ENCODE measurements at places on chromosomes 7 and 10. TPM values are rescaled to one million over a fixed set of nuclear protein-coding genes. Genes with fewer than 3 reads are reported as not detected.

GRCh38 chr10:118842843-118843624, 88.3 kb upstream of the CACUL1 start:
- DNase-seq, result no peak

DNA sequence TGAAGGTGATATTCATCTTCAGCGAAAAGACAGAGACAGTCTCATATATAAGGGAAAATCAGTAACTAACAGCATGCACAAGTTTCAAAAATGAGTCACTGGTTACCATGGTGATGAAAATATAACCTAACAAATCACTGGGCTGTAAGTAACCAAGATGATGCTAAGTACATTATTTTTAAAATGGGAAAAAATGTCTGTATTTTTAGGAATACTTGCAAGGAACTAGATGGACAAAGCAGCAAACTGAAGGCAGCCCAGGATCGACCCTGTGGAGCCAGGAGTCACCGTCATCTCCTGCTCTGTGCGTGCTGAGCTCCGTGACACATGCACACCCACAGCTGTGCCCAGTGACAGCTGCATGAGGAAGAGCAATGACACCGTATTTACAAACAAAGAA, 137.3 kb downstream of the ELMO1 start:
- DNase-seq, result no peak

- DNase-seq, result no peak
These were observed 68.6 kb upstream of the LRGUK start for GRCh38 chr7:134058521-134058920.

GRCh38 chr7:39754326-39755120, 131.2 kb downstream of the RALA start:
- DNase-seq, result no peak

DNA sequence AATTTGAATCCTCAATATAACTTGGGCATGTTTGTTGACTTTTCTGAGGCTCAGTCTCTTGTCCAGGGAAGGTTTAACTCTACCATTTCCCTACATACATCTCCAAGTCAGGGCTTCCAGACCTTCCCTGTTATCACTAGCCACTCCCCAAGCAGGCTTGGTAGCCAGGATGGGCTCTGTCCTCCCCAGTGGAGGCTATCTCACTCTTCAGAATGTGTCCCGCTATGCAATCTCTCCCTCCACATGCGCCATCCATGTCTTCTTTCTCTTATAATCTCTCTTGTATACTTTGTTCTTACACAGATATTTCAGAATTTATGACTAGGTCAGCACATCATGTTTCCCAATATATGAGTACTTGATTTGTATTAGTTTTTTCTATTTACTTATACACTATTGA, 310.4 kb downstream of the HGF start:
- DNase-seq, result no peak

DNA sequence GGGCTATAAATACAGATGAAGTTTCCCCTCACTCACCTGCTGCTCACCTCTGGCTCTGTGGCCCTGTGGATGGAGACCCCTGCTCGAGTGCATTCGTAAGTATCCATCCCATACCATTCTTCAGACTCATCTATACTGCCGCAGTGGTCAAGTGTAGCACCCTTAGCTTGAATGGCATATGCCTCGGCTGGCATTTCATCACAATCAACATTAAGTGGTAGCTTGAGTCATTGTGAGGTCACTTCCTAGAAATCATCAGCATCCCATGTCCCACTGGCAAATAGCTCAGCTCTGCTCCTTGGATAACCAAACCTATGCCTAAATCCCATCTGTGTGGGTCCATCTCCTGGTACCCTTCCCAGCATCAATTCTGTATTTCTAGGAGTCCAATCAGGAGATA, 38.2 kb downstream of the MDH2 start:
- no peak for DNase-seq

DNA sequence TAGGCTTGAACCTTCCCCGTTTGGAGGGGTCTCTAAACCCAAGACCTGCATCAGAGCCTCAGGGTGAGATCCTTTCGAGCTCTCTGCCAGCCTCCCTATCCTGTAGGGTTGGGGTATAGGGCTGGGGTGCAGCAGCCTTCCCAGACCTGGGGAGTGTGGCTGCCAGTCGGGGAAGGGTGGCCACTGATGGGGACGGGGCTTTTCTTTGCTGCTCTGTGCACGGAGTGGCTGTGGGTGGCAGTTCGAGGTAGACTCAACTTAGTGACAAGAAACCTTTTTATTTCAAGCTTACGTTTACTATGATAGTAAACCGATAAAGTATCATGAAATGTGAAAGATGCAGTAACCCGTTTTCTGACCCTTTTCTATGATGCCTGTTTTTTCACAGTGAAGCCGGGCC, 13.0 kb downstream of the ZNF316 start:
- no peak for DNase-seq

DNA sequence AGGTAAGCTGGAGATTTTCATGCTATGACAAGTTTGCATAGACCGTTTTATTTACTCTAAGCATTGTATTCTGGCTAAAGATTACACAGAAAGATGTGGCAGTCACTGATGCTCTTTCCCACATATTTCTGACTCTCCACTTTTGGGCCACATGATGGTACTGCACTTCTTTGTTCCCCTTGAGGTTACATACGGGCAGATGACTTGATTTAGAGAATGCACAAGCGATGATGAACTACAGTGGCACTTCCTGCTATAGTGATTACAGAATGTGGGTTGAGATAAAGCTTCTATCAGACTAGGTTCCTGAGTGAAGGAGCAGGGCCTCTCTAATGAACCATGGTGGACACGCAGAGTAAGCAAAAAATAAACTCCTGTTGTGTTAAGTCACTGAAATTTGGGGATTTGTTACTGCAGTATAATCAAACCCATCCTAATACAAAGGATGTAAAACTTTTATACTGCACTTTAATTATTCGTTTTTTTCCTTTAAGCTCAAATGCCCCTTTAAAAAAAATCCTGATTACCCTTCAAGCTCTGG, 177.9 kb downstream of the TAX1BP1 start:
- DNase-seq, result no peak

GRCh38 chr10:33596422-33596821, 262.0 kb upstream of the NRP1 start:
- DNase-seq, result no peak

DNA sequence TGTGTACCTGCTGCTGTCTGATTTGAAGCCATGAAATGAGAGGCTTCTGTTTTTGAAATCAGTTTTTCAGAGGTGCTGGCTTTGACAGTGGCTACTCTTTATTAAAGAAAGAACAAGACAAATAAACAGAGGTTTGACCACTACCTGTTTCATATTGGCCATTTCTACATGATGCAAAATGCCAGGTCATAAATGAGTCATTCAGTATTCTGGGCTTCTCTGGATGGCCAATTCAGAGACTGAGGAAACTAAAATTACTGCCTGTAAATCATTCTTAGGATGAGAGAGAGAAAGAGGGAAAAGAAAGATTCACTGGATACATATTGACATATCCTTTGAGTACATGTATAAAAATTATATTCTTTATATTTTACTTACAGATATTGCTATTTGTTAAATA, 303.3 kb upstream of the ETV1 start:
- no peak for DNase-seq

DNA sequence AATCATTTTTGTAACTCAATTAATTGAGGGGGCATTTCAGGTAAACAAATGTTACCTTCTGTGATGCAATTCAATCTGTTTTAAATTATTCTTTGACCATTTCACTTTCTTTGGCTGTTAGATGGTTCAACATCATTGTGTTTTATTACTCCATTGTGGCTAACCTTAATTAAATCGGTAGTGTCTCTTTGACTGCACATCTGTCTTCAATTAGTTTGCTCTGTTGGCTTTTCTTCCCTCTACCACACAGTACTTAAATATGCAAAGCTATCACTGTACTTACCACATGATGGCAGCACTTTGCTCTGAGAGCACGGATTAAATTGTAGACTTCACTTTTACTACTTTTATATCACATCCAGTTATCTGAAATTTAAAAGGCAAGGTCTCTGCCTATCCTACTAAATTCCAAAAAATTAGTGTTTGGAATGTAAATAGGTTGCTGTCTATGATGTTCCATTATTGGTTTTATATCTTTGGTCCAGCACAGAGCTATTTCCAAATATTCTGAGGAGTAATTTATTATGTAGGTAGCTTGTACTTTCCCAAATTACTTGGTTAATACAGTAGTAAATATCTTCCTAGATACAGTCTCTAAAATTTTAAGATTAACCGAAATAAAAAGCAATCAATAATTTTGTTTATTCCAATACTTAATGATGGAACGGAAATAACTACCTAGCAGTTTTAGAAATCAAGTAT, 352.0 kb downstream of the PCLO start:
- DNase-seq, result peak; percentile 52

GRCh38 chr7:70756789-70757188, 375.2 kb upstream of the GALNT17 start:
- DNase-seq, result no peak

GRCh38 chr7:97503367-97504094, 228.4 kb upstream of the TAC1 start:
- no peak for DNase-seq

DNA sequence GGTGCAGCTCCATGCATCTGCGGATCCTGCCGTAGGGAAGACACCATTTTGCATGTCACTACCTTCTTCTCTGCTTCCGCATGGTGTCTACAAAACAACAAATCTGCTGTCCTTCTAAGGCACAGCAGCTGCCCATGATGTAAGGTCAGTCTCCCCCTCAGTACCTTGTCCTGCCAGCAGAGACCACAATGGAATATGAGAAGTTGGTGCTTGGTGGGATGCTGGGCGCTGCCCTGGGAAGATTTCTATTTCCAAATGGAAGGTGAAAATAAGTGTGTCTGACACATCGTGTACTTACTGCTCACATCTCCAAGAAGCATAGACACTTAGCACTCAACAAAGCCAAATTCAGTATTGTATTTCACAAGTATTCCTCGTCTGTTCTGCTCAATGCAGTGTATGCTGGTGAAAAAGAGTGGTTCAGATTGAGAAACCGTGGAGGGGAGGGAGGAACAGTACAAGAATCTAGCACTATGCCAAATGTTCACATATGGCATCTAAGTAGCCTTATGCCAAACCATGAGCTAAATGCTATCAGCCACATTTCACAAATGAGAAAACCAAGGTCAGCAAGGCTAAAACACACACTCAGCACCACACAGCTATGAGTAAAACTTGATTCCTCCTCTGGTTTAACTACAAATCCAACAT, 95.0 kb downstream of the GRB10 start:
- no peak for DNase-seq

- no peak for DNase-seq
These were observed 812.8 kb downstream of the LRMDA start for GRCh38 chr10:76244061-76244686.

DNA sequence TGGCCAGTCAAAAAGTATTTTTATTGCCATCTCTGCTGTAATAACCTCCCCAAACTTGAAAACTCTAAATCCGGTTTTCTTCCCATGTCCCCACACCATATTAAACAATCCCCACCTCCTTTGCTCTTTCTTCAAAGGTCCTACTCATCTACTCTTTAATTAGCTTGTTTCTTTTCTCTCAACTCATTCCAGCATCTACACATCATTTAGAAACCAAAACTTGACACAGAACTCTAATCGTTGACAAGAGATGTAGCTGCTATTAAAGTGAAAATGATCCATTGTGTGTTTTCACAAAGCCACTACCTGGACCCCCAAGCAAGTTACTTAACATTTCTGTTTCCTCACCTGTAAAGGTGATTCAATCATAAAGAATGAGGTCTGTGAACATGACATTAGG, 436.3 kb upstream of the NPVF start:
- DNase-seq, result no peak

- peak; percentile 75 for DNase-seq
These were observed 174.2 kb downstream of the PTN start for GRCh38 chr7:137169282-137169698.

GRCh38 chr10:35006836-35007235, 83.3 kb downstream of the CUL2 start:
- no peak for DNase-seq

DNA sequence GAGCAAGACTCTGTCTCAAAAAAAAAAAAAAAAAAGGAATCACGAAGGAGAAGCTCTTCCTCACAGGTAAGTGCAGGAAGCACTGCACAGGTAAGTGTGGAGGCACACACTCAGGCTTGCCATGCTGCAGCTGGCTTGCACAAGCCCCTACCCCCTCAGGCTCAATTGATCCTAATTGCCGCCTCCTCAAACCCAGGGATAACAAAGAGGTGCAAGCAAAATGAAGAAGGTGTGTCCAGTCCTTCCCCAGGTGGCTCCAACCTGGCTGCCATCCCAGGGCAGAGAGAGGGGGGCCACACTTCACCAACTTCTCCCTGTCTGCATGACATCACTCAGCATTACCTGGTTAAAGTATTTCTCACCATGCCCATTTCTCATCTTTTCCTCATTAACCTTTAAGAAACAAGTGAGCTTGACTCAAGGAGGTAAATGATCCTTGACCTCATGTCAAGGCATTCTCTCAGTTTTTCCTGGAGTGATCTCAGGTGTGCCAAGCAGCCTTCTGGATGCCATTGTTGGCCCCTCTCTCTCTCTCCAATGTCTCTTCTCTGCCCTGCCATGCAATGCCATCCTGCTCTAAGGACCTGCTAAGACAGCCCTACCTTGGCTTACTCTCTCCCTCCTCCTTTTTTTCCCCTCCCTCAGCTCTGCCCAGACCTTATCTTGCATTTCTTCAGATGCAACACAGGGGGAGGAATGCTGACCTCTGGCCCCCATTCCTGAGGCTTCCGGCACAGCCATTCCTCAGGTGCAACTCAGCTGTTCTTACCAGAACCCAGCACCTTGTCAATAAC, 13.0 kb upstream of the TRPV6 start:
- peak; percentile 74 for DNase-seq

DNA sequence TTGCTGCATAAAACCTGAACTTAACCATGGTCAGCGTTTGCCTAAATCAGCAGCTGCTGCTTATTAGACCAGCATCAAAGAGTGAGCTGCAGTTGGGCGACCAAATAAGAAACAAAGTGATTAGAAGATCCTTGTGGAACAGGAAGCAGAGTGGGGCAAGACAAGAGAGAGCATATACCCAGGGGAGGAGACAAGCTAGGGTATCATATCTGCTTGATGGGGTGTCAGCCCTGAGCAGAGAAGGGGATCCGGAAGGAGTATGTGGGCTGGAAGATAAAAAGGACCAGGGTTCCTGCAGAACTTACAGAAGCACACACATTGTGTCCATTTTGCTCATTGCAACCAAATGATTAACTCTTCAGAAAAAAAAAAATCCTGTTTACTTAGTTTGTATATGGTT, 213.6 kb downstream of the CELF2 start:
- DNase-seq, result no peak

DNA sequence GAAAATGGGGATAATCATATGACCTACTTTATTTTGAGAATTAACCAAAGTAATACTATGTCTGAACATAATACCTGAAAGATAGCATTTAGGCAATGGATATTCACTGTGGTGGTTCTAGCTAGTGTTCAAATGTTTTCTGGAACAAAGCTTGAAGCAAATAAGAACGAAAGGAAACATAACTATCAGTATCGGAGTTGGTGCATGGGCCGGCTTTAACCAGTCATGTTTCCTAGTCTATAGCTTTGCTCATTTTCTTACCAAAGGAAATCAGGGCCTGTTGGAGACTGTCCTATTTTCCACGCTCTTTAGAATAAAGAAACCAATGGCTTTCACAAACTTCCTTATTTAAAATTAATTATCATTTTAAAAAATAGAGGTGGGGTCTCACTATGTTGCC, 8.9 kb downstream of the IL2RA start:
- DNase-seq, result no peak

Gene AKR1D1
- total RNA-seq, result not detected

Gene RNF32
- 1.9 TPM for total RNA-seq

Gene WBP1L
- 27.6 TPM for total RNA-seq

Gene HOXA7
- 10.7 TPM for total RNA-seq

Gene NODAL
- total RNA-seq, result not detected

Gene TEX36
- total RNA-seq, result not detected

Gene NME8
- not detected for total RNA-seq

Gene TFR2
- total RNA-seq, result 1.7 TPM

Gene PRSS2
- total RNA-seq, result 0.79 TPM

Gene CDC14C
- total RNA-seq, result not detected

Gene AKR1C8
- not detected for total RNA-seq

Gene PLA2G12B
- total RNA-seq, result not detected

All from HT-29 (cell line).